ENCODE measurements at places on chromosomes 2 and 18. TPM values are rescaled to one million over a fixed set of nuclear protein-coding genes. Genes with fewer than 3 reads are reported as not detected.

The IL1F10 gene
- not detected for polyA plus RNA-seq

The MXD1 gene
- polyA plus RNA-seq, result 44.2 TPM

The STPG4 gene
- polyA plus RNA-seq, result 0.60 TPM

The CPO gene
- polyA plus RNA-seq, result not detected

The TDRD15 gene
- polyA plus RNA-seq, result not detected

The SLC23A3 gene
- 6.5 TPM for polyA plus RNA-seq
